Thoracic aorta (tissue), 2 donors: ENCODE measurements at places on chromosomes 1 and 21.

DNA sequence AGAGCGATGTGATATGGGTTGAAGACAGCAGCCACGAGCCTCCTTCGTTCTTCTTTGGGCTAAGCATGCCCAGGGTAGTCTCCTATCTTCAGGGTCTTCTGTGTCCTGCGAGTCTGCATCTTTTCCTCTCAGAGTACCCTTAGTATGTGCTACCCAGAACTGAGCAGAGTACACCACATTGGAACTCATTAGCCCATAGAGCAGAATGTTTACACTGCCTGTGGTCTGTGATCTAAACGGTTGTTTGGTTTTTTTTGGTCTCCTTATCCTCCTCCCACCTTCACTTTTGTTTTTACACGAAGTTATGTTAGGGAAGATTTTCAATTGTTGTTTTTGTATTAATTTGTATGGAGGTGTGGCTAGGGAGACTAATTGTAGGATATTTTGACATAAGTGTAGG lies 126.4 kb downstream of the NEK7 start:
- no peak for DNase-seq

GRCh38 chr1:103273106-103273505 lies 164.8 kb upstream of the COL11A1 start:
- no peak for DNase-seq

DNA sequence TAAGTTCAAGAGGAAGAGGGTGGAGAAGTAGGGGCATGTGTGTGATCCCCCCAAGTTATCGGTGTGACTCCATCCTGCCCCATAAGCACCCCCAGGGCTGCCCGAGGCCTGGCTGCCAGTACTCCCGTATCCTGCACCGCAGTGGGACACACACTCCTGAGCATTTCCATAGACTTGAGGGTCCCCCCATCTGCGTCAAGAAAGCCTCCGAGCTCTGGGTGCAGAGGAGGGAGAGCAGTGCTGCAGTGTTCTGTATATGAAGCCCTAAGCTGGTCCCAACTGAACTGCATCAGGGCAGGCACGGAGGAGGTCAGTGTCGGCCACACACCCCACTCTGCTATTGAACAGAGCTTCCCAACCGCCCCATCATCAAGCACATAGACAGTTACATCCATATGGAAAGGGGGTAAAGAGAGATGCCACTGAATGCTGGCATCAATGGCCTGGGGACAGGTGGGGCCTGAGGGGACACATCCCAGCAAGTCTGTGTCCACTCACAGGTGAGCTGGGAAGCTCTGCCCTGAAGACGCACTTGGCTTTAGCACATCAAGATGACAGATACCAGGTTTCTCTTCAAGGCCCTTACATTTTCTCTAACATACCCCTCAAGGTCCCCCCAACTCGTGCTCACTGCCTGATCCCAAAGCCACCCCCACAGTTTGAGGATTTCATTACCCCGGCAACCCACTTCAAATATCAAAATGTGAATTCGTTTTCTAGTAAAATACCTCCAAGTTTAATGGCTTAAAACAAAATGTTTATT lies 64.3 kb downstream of the EVA1C start:
- no peak for DNase-seq

DNA sequence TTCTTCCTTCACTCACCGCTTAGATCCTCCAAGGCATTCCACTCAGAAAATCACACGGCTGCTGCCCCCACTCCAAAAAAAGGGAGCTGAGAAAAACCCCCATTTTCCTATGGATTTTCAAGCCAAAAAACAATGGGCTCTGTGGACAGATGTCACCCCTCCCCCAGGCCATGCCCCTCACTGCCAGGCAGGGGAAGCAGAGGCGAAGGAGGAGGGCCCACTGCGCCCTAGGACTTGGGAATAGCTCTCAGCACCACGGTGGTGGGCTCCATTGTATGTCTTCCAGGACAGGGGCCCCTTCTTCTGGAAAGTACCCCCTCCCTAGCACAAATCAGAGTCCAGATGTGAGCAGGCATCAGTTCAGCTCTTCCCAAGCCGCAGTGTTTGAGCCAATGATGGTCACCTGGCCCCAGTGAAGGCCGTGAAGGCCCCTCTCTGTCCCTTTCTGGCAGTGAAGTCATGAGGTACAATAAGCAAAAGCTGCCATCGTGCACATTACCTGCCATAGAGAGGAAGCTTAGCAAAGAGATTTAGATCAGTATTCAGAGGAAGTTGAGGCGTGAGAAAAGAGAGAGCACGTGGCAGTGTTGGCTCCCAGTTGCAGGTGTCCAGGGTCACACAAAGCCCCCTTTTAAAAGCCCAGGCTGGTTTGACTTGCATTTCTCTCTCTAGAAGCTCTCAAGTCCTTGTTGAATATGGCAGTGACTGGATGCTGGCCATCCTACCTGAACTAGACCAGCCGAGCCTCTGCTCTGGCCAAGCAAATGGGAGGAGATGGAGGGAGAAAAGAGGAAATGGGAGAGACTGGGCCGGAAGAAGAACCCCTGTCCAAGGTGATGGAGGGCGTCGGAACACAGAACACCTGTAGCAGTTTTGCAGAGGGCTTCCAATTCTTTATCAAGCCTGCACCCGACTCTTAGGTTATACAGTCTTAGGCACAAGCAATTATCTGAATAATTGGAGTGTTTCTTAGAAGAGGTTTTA lies 149.0 kb downstream of the TOMM20 start:
- DNase-seq = no peak

DNA sequence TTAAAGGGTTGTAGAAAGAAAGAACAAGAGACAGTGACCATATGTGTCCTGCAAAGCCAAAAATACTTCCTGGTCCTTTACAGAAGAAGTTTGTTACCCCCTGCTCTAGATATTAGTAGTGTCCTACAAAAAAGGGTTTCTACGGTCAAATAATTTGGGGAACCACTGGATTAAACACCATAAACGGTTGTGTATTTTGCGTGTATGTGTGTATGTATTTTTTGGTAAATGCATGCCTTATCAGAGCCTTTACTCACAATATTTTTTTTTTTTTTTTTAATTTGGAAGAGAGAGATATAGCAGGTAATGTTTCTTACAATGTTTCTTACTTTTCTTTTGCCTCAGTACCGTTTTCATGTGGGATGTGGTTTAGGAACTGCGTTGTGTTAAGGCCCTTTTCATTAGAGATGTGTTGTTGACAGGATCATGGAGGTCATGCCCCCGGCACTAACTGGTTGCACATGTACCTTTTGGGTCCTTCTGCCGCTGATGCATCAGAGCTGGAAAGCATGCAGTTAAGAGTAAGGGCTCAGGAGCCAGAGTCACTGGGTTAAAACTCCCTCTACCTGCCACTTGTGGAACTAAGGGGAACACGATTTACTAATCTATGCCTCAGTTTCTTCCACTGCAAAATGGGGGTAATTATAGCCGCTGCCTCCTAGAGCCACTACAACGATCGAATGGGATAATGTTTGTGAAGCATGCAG lies 234.6 kb upstream of the KAZN start:
- DNase-seq = no peak

DNA sequence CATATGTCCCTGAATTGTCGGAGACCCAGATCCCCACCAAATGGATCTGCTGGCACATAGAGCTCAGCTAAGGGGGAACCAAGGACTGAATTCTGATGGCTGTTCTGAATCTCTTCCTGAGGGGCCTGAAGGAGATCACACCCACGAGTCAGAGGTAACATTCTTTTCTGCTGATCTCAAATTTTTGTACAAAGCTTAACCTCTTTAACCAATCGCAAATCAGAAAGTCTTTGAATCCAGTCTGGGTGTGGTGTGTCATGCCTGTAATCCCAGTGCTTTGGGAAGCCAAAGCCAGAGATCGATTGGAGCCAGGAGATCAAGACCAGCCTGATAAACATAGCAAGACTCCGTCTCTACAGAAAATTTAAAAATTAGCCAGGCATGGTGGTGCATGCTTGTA lies 62.8 kb upstream of the PRRC2C start:
- DNase-seq = no peak

DNA sequence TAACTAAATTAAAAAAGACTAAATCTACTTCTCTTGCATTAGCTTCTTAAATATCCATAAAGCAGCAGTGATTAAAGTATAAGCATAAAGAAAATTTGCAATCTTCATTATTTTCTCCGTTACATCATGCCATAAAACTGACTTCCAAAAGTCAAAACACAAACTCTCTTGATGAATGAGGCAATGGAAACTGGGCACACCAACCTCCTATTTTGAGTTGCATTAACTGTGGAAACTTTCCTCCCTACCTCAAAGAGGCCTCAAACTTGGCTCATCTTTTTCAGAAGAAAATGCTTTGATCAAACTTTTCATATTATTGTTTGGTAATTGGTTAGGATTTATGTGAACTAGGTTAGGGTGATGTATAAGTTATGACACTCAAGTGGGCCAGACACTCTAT lies 4.1 kb upstream of the BTG3 start:
- no peak for DNase-seq

GRCh38 chr21:39016740-39017315 lies 166.4 kb downstream of the PSMG1 start:
- no peak for DNase-seq

DNA sequence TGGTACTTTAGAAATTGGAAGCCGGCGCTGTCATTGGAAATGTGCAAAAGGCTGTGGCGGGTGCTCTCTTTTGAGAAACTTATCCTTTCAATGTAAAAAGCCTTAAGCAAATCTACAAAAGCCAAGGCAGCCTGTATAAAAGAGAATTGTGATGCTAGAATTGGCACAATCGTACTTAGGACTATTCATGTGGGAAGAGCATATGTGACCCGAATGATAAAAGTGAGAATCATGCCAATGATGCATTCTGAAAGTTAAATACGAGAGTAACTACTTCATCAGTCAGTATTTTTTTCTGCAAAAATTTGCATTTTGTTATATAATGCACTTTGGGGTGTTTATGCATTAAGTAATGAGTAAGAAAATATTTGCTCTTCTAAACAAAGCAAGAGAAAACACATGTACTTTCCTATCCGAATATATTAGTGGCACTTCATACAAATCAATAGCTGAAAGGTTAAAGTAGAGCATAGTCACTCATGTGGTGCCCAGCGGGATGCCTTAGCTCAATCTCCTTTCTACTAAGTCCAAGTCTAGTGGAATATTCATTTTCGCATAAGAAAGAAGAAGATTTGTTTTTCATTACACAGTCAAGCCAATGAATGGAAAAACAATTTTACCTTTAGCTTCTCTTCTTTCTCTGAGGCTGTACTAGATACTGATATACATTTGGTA lies 1256.6 kb upstream of the B3GALT2 start:
- DNase-seq = no peak

DNA sequence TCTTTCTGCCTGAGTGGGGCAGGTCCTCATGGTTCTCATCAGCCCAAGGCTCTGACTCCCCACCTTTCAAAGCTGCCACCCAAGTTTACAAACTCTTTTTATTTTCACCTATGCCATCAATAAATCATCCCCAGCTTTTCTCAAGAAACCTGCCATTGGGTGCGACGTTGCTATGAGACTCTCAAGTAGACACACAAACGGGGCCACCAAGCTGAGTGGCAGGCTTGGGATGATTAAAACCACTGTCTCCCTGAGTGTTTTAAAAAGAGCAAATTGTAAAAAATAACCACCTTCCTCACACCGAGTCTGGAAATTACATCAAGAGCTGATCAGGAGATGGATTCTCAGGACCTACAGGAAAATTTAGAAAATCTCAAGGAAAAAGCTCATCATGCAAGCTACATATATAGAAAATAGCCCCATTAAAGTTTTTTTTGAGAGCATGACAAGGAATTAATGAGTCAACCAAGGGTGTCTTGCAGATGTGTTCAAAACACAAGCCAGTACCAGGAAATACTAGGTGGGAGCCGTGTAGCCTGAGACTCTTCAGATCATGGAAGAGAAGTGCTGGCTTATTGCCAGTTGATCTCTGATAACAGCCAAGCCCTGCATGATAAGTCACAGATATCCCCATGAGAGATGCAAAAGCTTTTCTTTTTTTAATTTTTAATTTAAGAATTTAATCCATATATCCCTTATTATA lies 158.4 kb upstream of the BACE2 start:
- no peak for DNase-seq

DNA sequence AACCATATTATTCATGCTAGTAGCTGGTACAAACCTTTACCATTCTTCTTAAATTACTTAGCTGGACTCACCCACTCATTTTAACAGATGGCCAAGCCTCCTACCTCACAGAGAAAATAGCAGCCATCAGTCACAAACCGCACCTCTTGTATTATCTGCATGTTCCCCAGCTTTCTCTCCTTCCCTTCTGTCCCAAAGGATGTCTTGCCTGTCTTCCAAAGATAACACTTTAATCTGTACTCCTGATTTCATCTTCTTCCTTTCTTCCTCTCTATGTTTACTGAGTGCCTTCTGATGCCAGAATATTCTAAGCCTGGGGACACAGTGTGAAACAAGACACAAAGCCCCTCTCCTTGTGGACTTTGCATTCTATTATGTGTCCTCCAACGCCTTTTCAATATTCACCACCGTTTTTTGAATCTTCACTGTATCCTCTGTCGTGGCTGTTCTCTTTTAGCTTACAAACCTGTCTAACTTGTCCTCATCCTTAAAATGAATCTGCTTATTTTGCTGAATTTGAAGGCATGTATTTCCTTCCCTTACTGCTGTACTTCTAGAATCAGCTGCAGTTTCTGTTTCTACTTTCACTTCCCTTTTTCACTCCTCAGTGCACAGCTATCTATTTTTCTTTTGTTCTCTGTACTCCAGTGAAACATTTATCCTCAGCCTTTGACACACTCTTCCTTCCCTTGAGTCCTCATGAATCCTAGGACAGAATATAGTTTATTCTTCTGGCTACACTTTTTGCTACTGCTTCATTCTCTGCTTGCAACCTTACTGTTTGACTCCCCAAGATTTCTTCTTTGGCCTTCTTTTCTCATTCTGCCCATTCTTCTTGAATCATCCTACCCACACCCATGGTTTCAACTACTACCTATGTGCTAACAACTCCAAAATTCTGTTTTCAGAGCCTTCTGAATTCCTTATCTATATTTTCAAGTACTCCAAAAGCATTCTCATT lies 216.9 kb upstream of the SAMSN1 start:
- no peak for DNase-seq

GRCh38 chr1:6509919-6510291 lies 18.4 kb upstream of the PLEKHG5 start:
- no peak for DNase-seq

DNA sequence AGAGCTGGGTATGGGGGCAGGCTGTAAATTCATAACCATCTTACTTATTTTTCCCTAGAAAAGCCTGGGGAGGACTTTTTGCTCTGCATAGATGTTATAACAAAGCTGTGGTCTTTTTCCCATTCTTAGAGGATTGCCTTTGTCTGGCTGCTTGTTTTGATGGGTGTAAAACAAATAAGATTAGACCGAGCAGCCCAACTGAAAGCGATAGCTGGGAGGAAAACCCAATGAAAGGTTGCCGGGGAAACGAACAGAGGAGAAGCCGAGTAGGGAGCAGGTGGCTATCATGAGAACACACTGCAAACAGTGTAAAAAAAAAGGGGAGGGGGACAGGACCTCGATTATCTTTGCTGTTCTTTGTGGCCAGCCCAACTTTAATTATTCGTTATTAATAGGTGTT lies 1.9 kb downstream of the ELAVL4 start:
- DNase-seq = no peak

GRCh38 chr1:1929639-1930545 lies 10.8 kb upstream of the TMEM52 start:
- no peak for DNase-seq

DNA sequence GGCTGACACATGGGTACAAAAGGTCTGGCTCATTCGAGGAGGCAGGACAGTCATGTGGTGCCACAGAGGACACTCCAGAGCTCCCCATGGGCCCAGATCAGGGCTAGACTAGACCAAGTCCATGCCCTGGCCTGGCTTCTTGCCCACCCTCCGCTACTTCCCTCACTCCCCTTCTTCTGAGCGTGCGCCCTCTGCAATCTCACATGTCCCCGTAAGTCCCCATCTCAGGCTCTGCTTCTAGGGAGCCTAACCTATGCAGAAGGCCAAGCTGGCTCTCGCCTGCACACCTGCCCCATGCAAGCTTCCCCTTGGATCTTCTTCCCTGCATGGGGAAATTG lies 553.6 kb downstream of the PTPRU start:
- no peak for DNase-seq

- no peak for DNase-seq
Measured at GRCh38 chr1:236159704-236160539, 17.6 kb downstream of the GPR137B start.
